ENCODE measurements at places on chromosomes 12 and 14. TPM values are rescaled to one million over a fixed set of nuclear protein-coding genes. Genes with fewer than 3 reads are reported as not detected.

TAS2R30 gene
- total RNA-seq = 9.7 TPM

GRCh38 chr12:76006028-76006925, 25.3 kb downstream of the PHLDA1 start:
- no peak for DNase-seq

DNA sequence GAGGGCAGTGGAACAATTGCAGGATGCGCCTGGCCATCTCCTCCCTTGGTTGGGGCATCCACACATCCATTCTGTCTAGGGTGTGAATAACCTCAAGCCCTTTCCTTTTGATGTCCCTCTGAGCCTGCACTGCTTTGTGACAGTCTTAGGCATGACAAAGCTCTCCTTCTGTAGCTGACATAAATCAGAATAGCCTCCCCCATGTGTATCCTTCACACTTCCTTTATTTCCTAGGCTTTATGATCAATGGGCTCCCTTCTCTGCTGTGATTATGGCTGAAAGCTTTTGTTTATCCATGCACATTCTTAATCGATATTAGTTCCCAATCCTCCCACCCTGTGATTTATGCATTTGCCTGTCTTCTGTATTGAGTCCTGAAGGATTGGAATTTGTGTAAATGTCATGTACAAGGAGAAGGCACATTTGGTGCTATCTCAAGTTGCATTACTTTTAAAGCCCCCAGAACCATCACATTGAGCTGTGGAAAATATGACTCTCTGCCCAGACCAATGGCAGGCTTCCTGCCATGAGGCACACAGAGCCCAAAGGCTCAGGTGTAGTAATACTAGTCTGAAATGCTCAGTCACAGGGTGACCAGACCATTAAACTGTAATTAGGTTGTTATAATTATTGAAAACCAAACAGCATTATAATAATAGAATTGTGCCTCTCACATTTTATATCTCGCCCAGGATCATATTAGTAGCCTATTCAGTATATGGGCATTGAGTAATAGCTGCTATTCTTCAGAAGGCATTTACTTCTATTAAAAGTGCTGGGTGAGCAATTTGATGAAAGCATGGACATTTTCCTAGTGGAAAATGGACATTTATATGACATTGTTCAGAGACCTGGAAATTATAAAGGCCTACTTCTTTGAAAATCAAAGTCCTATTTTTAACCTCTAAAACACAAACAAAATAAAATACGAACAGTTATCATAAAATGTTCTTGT, 14.0 kb downstream of the EMP1 start:
- no peak for DNase-seq

GRCh38 chr14:31703056-31703455, 141.9 kb downstream of the NUBPL start:
- no peak for DNase-seq

AMN gene
- under 0.01 TPM for total RNA-seq

- DNase-seq = peak; percentile 32
These were observed 27.1 kb upstream of the LUM start for GRCh38 chr12:91138337-91138920.

- DNase-seq = no peak
These were observed 3.7 kb upstream of the SIX1 start for GRCh38 chr14:60652674-60653651.

DNA sequence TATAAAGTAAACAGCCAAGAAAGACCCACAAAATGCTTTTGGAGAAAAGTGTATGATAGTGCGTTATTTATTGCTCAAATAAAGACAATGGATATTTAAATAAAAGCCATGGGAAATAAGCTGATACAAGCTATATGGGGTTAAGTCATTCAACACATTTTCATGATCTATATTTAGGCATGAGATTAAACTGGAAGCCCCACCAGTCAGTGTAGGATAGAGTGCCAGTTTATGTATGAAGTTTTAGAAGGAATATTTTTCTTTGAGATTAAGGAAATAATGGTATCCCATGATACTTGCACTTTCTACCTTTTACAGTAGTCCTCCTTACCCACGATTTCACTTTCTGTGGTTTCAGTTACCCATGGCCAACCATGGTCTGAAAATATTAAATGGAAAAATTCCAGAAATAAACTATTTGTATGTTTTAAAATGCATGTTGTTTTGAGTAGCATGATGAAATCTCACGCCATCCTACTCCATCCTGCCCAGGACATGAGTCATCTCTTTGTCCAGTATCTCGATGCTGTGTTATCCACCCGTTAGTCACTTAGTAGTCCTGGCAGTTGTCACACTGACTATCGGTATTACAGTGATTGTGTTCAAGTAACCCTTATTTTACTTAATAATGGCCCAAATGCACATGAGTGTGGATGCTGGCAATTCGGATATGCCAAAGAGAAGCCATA, 22.3 kb downstream of the SYT1 start:
- DNase-seq = no peak

DNA sequence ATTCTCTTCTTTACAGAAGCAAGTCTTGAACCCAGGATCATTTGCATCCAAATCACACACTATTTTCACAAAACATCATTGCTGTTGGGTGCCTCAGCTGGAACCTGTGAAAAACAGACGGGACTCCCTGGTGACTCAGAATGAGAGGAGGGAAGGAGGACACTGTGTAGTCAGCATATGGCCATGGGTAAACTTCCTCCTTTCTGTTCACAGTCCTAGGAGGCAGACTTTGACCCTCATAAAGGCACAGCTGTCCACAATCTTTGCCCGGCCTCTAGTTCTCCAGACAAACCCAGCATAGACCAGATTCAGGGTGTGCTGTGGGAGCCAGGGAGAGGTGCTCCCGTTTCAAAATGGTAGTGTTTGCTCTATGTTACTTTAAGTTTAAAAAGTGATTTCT, 62.0 kb downstream of the DYRK2 start:
- peak; percentile 42 for DNase-seq

DNA sequence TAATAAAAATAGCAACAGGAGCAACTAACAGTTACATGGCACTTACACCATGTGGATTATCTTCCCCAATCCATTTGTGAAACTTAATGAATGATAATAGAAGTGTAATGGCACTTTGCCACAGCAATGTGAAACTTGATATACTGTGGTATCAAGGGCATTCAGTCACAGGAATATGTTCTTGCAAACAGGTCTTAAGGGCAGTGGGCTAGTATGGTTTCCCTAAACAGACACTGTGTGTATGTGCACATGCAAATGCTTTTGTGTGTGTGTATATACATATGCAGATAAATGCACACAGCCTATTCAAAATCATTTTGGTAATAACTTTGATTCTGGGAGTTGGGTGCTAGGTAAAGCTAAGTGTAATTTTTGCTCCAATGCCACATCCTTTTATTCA, 26.2 kb upstream of the ARHGAP5 start:
- no peak for DNase-seq

- DNase-seq = no peak
These were observed 53.5 kb downstream of the FRS2 start for GRCh38 chr12:69523433-69524330.

MMP17 gene
- total RNA-seq = 11.2 TPM

HPD gene
- total RNA-seq = under 0.01 TPM

- DNase-seq = peak; percentile 5
These were observed 117.9 kb upstream of the MED13L start for GRCh38 chr12:116395396-116395795.

DNA sequence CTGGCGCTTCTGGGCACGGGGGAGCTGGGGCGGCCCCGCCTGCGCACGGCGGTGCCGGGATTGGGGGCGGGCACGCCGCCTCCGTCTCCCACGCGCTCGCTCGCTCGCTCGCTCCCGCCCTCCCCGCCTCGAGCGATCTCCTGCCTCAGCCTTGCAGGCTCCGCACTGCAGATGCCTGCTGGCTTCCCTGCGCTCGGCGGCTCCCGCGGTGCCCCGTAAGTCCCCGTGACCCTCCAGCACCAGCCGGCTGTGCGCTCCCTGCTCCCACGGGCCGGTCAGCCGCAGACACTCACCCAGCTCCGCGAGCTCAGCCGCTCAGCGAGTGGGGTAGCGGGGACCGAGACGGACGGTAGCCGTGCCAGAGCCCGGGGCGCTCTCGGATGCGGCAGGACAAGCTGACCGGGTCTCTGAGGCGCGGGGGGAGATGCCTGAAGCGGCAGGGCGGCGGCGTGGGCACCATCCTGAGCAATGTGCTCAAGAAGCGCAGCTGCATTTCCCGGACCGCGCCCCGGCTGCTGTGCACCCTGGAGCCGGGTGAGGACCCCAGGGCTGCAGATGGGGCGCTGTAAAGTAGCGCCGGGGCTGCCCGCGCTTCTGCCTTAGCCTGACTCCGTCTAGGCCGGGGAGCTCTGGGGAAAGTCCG, at the start of gene TBC1D30:
Gene TBC1D30 (plus strand): TSS at position 148 of the 643 bp plus-strand sequence. CDS start 233 bp downstream, at position 381.
- peak; percentile 86 for DNase-seq

CPNE6 gene
- total RNA-seq = not detected
